ENCODE measurements at places on chromosomes 13 and 19.
A peak's percentile ranks its signal among the peaks of the same experiment; 100 is the strongest.

DNA sequence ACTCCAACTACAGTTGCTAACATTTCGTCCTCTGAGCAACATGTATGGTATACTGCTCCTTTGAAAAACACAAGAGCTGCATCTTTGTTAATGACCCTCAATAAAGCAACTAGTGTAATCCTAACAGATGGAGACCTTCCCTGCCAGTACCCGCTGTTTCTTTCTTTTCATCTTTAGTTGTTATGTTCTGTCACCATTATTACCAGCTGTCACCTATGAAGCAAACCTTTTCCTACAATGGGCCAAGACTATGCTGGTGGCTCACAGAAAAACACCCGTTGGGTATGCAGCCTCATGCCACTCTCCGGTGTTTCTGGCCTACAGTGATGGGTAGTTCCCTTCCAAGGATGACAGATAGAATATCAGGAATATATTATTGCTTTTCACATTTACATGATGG, 29.7 kb upstream of the CYSLTR2 start:
- DNase-seq: no peak

DNA sequence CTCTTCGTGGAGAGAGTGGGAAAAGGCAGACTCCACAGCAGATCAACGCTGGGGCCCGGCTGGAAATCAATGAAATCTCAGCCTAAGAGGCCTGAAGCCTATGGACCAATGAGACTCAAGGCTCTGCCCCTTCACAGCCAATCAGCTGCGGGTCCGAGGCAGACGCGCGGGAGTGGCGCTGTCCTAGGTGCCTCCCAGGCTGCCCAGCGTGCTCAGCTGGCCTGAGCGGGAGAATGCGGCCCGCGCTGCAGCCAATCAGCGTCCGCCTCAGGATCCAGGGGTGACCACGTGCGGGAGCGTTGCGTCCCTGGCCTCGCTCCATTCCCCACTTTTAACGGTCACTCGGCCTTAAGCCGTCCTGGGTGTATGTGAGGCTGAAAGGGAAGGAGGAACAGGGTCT, at the start of gene ZBTB32:
ZBTB32 (plus strand) TSS at position 341 of the 400 bp plus-strand sequence. CDS start 10,069 bp downstream, outside the sequence.
- no peak for DNase-seq

- no peak for DNase-seq
These were observed 50.7 kb downstream of the NDFIP2 start for GRCh38 chr13:79531542-79532254.

DNA sequence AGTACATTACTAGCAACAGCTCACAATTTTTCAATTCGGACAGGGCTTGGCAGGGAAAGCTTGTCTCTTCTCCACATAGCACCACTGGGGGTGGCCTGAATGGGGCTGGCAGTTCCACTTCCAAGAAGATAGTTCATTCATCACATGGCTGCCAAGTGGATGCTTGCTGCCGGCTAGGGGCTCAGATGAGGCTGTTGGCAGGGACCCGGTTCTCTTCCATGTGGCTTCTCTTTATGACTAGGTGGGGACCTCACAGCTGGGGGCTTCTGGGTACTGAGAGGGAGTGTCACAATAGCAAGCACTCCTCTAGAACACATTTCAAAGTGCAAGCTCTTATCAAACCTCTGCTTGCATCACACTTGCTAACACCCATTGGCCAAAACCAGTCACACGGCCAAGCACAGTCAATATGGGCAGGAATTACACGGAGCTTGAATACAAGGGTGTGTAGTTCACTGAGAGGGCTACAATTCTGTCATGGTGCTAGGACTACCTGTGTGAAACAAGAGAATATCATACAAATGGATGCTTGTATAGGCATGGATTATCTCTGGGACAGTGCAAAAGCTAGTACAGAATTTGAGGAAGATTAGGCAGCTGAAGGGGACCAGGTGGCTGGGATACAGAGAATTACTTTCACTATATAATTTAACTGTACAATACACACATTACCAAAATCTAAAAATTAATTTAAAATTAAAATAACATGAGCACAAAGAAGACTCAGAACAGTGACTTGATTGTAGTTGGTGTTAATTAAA, 32.3 kb downstream of the ATP7B start:
- DNase-seq: no peak

- no peak for DNase-seq
These were observed 61.4 kb upstream of the SLITRK1 start for GRCh38 chr13:83943530-83944279.

- DNase-seq: no peak
These were observed 145.9 kb upstream of the SPACA7 start for GRCh38 chr13:112229992-112230872.

- DNase-seq: no peak
These were observed 37.1 kb downstream of the TINCR start for GRCh38 chr19:5530701-5531100.

- no peak for DNase-seq
These were observed 1.9 kb downstream of the ICAM5 start for GRCh38 chr19:10291554-10292205.

GRCh38 chr19:3818918-3819317, 32.7 kb upstream of the MATK start:
- no peak for DNase-seq

DNA sequence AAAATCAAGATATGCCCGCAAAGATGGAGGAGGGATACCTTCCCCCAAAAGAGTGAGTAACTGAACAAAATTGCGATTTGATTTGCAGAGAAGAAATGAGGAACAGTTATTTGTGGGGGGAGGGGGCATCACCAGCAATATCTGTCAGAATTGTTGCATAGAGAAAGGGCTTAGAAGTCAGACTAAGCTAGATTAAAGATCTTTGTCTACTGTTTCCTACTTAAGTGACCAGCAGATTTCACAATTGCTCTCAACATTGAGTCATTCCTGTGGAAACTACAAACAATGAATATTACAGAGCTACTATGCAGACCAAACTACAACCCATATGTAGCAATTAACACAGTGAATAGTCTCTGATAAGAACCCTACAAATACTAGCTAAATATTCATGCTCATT, 27.4 kb downstream of the FPR3 start:
- DNase-seq: no peak

DNA sequence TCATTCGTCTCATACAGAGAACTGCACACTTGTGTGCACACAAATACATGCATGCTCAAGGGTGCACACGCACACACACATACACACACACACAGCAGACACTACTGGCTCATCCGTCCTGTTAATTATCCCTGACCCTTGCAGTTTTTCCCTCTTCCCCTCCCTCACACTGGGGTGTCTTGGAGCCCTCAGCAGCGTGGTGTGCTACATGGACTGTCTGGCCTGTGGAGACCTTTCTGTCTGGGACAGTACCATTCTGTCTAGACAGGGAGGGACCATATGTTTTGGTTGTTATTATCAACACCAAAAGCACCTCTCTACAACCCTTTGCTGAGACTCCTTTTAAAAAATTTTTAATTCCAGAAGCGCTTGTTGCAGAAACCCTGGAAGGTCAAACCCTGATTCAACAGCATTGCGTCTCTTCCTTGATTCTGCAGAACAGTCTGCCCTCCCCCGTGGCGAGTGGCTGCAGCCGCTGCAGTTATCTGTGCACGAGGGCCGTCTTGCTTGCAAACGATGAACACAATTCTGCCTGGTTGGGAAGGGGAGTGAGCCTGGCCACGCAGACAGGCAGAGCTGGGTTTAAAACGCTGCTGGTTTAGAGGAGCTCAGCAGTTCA, 374.0 kb downstream of the IRS2 start:
- no peak for DNase-seq

DNA sequence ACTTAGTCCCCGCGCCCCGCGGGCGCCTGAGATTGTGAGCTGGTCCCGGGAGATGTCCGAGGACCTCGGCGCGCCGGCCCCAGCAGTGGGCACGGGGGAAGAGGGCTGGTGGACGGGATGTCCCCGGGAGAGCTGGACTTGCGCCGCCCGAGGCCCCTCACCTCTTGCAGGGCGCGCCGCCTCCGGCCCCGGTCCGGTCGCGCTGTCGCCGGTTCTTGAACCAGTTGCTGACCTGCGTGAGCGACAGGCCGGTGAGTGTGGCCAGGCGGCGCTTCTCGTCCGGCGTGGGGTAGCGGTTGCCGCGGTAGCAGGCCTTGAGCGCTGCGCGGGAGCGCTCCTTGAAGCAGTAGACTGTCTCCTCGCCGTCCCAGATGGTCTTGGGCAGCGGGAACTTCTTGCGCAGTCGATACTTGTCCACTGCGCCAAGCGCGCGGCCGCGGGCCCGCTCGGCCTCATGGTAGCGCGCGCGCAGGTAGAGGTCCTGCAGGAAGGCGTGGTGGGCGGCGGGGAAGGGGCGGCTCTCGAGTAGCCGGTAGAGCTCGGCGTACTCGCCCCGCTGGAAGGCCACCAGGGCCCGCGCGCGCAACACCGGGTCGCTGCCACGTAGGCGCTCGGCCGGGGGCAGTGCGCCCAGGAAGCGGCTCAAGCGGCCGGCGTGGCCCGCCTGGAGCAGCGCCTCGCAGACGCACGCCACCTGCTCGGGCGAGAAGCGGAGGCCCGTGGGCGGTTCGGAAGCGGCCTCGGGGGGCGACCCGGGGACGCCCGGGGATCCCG, 984 bp downstream of the SIX5 start:
- peak; percentile 44 for DNase-seq

DNA sequence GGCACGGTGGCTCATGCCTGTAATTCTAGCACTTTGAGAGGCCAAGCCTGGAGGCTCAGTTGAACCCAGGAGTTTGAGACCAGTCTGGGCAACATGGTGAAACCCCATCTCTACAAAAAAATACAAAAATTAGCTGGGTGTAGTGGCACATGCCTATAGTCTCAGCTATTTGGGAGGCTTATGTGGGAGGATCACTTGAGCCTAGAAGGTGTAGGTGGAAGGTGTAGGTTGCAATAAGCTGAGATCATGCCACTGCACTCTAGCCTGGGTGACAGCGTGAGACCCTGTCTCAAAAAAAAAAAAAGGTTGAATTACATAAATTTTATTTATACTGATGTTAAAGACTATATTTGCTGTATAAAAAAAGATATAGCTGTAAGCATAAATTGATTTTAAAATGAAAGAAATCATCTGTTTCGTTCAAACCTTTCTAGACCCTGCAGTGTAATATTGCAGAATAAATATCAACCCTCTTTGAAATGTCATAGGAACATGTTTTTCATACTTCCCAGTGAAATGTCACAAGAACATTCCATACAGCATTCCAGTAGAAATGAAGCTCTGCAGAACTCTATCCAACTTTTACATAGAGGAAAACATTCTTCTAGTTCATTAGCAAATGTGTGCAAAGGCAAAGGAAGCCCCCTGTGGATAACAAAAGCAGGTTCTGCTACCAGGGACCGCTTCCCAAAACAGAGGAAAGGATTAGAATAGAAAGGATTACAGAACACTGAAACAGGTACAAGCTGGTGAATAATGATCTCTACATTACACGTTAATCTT, 76.0 kb downstream of the CAB39L start:
- no peak for DNase-seq

DNA sequence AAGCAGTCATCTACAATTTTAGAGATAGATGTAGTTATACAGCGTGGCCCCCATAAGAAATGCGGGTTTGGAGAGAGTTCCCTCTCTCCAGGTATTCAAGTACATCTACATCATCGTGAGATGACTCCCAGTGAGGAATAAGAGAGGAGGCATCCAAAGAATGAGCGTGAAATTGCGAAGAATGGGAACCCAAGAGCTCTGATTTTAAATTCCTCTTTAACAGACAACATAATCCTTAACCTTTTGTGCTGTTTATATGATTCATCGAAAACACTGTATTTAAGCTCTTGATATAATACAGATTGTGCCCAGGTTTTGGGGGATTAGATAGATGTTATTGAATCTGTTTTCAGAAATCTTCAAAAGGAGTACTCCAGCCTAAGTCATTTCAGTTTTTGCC, 161.5 kb downstream of the COG6 start:
- DNase-seq: no peak

Measured in activated T-cell treated with anti-CD3 and anti-CD28 coated beads, Interleukin-2, amount 50 U/mL, for 72 hours (primary cell).